ENCODE measurements at places on chromosomes 4 and X.

DNA sequence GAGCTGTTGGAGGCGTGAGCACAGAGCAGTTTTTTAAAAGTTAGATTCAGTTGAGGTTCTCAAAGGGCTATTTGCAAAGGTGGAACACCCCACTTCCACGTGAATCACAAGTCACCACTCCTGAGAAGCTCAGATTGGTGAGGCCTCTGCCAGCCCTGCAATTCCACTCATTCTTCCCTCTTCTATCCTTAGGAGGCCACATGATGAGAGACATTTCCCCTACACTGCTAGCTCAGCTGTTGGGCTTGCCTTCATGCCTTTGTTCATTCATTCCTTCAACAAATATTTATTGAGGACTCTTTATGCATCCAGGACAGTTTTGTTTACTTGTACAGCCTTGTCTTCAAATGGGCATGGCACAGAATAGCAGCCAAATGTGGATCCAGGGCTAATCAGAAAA is 3.7 kb downstream of the SRPX2 start:
- H3K4me3 ChIP-seq: no peak overlapping the region
- no peaks in the 10 kb centered on the region for H3K36me3 ChIP-seq
- H3K27me3 ChIP-seq: no peaks in the 10 kb centered on the region
- no peak for DNase-seq
- peaks cover 67% of the 10 kb centered on the region for H3K4me1 ChIP-seq

DNA sequence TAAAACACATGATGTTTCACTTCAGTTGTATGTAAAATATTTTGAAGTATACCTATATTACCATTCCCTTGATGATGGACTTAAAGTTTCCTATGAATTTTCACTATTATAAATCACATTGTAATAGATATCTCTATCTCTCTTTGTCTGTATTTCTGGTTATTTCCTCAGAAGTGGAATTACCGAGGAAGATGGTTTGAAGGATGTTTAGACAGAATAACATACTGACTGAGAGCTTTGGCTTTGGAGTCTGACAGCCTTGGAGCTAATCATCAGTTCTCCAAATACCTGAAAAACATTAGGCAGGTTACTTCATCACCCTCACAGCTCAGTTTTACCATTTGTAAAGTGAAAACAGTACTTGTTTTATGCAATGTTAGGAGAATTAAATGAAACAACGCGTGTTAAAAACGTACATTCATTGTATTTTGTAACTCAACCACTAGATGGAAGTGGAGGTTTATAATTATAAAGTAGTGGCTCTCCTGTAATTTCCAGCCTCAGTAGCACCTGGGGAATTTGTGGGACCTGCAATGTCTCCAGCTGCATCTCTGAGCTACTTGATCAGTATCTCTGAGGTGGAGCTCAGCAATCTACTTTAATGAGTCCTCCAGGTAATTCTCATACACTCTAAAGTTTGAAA is 14.3 kb downstream of the JCHAIN start:
- H3K4me1 ChIP-seq: no peaks in the 10 kb centered on the region
- peaks cover 12% of the 10 kb centered on the region for H3K27me3 ChIP-seq
- H3K4me3 ChIP-seq: no peak overlapping the region
- no peak overlapping the region for H3K27ac ChIP-seq
- no peaks in the 10 kb centered on the region for H3K36me3 ChIP-seq
- no peak for DNase-seq

DNA sequence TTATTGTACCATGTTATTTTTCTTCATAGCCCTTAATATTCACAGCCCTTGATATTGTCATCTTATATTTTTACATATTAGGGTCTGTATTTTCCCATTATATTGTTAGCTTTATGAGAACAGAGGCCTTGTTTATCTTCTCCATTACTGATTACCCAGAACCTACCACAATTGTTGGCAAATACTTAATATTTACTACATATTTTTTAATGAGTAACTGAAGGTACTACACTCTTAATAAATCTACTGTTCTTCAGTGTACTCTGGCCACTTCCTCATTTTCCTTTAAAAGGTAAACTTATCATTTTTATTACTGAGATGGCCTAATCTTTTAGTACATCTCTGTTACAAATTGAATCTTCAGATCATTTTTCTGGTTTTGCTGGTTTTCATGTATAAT is 133.5 kb downstream of the COL4A5 start:
- no peaks in the 10 kb centered on the region for H3K27me3 ChIP-seq
- DNase-seq: no peak
- peaks cover 23% of the 10 kb centered on the region for H3K36me3 ChIP-seq
- H3K4me1 ChIP-seq: no peaks in the 10 kb centered on the region

DNA sequence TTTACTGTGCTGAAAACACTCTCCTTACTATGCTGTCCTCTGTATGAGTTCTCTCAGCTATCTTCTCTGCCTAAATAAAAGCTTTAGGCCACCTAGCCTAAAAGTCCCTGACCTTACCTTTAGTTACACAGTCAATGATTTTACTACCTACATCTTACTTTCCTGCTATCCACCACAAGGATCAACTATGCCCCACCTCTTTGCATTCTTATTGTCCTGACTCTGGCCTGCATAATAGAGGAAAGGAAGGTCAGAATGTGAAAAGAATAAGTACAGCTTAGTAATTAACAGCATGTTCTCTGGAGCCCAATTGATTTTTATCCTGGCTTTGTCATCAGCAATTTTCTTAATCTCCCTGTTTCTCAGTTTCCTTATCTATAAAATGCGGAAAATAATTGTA is 1257.8 kb downstream of the RPA4 start:
- no peaks in the 10 kb centered on the region for H3K36me3 ChIP-seq
- H3K4me1 ChIP-seq: no peaks in the 10 kb centered on the region
- H3K27ac ChIP-seq: no peak overlapping the region
- no peak for DNase-seq
- H3K27me3 ChIP-seq: no peaks in the 10 kb centered on the region

DNA sequence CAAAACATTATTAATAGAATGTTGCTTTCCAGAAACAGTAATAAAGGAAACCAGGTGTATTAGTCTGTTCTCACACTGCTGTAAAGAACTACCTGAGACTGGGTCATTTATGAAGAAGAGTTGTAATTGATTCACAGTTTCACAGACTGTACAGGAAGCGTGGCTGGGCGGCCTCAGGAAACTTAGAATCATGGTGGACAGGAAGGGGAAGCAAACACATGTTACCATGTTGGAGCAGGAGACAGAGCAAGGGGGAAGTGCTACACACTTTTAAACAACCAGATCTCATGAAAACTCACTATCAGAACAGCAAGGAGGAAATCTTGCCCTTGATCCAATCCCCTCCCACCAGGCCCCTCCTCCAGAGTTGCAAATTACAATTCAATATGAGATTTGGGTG is 815.8 kb downstream of the TRIML1 start:
- H3K4me1 ChIP-seq: peaks cover 3% of the 10 kb centered on the region
- H3K27ac ChIP-seq: no peak overlapping the region
- DNase-seq: no peak
- no peak overlapping the region for H3K4me3 ChIP-seq
